ENCODE measurements at places on chromosomes 5 and 9. TPM values are rescaled to one million over a fixed set of nuclear protein-coding genes. Genes with fewer than 3 reads are reported as not detected.

The CDKN2B gene
- not detected for total RNA-seq

The HK3 gene
- 1.4 TPM for total RNA-seq

The MYORG gene
- 1.4 TPM for total RNA-seq

The INSL4 gene
- total RNA-seq = not detected

The CLIC3 gene
- 0.51 TPM for total RNA-seq

- no peak for DNase-seq
Observed at GRCh38 chr9:117492476-117492875, 77.6 kb upstream of the ASTN2 start.

DNA sequence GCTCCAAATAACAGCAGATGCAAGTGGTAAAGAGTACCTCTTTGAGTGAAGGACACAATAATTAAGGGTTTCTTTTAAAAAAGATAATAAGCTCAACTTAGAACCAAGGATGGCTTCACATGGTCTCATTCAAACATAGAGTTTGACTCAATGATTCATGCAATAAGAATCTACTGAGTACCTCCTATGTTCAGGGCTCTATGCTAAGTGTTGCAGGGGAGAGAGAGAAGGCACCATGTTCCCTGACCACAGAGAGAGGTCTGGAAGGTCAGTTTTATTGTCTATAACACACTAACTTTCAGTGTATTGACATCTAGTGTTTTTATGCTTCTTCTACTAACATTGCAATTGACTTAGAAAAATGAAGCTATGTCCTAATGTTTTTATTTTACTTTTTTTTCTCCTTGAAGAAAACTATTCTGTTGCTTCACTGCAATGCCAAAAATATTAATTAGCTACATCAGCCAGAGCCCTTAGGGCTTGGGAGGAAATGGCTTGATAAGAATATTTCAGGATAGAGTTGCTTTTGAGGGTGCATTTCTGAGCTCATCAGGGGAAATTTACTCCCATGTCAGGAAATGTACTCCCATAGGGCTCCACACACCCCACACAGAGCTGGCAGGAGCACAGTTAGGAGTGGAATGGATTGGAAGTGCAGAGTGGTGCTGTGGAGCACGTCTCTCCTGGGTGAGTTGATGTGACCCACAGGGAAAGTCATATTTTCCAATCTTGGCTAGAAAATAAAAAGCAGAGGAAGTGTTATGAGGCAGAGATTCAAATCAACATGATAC is 106.6 kb downstream of the PDE8B start:
- DNase-seq = no peak

DNA sequence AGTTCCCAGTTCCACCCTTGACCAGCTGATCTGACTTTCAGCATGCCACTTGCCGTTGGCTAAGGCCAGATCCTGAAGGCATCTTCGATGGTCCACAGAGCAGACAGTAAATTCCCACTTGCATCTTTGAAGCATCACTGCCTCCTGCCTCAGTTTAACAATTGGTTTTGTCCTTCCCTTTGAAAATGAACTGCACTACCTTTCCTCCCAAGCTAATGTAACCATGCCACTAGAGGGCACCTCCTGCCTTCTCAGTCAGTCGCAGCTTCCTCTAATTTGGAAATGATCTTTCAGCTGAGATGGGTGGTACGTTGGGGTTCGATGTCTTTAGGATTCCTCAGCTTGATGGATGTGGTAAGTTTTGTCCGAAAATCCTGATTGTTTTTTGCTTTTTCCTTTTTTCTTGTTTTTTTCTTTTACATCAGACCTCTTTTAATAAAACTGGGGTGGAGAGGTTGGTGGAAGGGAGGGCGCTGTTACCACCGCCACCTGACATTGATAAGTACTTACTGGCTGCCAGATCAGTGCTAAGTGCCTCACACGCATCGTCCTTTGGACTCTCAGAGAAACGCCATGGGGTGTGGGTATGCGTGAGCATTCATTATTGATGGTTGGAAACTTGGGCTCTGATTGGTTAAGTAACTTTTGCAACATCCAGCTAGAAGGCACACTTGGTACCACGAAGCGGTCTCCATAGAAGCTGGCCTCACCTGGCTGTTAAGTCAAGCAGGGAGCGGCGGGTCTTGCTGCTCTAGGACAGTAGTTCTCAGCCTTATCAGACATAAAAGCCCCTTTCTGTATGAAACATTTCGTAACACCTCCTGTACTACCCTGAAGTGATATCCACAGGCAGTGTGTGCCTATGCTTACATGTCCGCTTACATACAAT is 16.9 kb downstream of the PTTG1 start:
- DNase-seq = peak; percentile 24

GRCh38 chr5:27472871-27473270 is 434.5 kb upstream of the CDH9 start:
- no peak for DNase-seq

GRCh38 chr9:22693156-22693555 is 246.5 kb downstream of the DMRTA1 start:
- no peak for DNase-seq

- no peak for DNase-seq
Observed at GRCh38 chr9:112384690-112385089, 4.8 kb downstream of the HSDL2 start.

DNA sequence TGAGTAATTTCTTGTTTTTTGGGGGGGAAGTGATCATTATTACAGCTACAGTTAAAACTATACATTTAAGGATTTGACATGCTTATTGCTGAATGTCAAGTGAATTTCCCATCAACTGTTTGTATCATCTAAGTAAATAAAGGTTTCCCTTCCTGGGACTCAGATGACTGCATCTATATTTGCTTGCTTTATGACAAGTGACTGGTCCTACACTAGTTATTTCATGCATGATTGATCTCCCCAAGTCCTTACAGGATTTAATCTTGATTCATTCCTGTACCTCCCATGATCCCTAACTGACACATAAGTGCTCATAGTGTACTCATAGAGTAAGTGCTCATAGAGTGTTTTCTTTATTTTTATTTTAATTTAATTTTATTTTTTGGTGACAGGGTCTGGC is 2.8 kb downstream of the TXNDC8 start:
- no peak for DNase-seq

DNA sequence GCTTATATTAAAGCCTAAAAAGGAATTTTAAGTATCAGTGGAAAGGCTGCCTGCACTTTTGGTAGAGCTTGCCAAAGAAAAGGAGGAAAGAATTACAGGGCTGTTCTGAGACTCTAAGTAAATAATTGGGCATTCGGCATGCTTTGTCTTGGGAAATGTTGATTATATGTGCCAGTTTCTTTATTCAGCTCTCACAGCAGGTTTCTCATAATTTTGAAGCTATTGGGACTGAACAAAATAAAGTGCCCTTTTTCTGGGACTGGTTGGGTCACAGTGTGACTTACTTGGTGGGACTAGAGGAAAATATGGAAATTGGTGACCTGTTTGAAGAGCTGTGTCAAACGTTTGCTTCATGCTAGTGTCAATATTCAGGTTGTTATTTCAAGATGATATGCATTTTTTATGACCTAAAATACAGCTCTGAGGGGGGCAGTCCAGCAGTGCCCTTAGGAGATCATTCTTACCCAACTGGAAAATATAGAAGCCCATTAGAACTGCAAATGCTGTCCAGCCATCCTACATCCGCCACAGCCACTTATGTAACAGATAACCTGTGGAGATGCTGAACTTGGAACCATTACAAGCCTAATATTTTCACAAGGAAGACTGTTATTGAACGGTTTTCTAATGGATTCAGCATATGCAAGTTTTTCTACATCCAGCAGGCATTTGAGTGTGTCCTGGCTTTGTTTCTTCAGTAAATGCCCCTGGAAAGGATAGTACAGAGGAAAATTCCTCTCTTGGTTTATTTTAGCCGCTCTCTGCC is 122.4 kb downstream of the SNCAIP start:
- DNase-seq = no peak

GRCh38 chr5:116524966-116525365 is 49.7 kb downstream of the SEMA6A start:
- no peak for DNase-seq

DNA sequence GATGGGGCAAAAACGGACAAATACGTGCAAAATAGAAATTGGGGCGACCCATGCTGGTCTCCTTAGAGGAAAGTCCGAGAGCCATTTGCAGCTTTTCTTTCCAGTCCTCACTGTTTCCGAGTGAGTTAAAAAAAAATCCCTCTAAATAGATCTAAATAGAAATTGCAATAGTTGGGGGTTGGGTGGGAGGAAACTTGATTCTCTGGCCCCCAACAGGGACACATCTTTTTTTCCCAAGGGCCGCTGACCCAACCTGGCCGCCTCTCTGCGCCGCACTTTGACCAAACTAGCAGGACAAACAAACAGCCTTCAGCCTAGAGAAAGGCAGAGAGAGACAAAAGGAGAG is 2.8 kb upstream of the NKX2-5 start:
- DNase-seq = no peak
